ENCODE measurements at places on chromosomes 13 and 19.

- DNase-seq: peak; percentile 47
These were observed 1.4 kb downstream of the BRD4 start for GRCh38 chr19:15330801-15331418.

- DNase-seq: no peak
These were observed 232.1 kb downstream of the TDRD3 start for GRCh38 chr13:60629158-60629557.

DNA sequence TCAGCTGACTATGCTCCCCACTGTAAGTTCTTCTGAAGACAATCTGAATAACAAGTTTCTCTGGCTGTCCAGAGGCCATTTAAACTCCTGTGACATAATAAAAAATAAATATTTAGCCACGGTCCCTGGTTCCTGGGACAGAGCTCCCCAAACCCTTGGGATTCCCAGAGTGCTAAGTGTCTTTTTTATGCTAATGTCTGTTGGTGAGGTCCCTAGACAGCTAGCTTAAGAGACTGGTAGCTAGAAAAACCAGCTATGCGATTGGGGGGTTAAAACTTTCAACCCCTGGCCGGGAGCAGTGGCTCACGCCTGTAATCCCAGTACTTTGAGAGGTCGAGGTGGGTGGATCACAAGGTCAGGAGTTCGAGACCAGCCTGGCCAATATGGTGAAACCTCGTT is 5.9 kb downstream of the EPSTI1 start:
- no peak for DNase-seq

- DNase-seq: no peak
These were observed 125.9 kb upstream of the USP29 start for GRCh38 chr19:56993851-56994250.

DNA sequence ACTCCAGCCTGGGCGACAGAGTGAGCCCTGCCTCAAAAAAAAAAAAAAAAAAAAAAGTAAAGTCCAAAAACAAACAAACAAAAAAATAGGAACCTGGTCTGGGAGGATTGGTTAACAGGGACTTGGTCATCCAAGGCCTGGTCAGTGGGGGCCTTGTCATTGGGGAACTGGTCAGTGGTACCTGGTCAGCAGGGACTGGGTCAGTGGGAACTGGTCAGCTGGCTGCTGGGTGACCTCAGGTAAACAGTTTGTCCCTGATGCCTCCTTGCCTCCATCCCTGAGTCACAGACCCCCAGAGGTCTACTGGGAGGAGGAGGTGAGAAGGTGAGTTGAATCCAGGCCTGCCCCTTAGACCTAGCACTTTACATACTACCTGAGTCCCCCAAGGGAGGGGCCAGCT is 5.7 kb upstream of the ZNF14 start:
- DNase-seq: no peak

DNA sequence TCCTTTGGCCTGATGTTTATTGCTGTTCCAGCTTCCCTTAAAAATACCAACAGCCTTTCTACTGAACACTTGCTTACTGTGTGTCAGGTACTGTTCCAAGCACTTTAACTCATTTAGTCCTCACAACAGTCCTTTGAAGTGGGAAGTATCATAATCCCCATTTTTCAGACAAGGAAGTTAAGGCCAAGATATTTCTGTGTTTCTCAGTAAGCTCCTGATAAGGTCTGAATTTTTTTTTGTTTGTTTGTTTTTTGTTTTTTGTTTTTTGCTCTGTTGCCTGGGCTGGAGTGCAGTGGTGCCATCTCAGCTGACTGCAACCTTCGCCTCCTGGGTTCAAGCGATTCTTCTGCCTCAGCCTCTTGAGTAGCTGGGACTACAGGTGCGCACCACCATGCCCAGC is 7.5 kb downstream of the SNRPA start:
- no peak for DNase-seq

DNA sequence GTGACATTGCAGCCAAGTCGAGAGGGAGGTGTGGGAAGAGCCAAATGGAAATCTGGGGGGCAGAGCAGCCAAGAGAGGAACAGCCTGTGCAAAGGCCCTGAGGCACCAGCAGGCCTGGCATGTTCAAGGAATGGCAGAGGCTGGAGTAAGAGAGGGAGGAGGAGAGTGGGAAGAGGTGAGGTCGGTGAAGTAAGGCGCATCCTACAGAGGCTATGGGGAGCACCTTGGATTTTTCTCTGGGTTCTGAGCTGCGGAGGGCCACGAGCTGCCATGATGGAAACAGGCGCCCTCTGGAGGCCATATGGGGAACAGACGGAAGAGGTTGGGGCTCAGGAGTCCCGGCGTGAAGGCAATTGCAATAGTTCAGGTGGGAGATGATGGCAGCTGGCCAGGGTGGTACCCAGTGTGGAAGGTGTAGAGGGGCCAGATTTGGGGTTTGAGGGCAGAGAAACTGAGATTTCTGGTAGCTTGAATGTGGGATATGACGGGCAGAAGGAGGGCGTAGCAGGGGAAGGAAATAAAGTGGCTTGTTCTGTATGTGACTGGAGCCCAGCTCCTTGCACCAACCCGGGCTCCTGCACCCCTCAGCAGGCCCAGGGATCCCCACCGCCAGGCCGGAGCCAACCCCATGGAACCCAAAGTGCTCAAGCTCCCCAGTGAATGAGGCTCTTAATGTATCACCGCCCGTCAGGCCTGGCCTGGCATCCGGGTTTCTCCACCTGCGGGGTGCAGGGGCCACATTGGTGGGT is 20.5 kb upstream of the STRN4 start:
- DNase-seq: peak; percentile 71

DNA sequence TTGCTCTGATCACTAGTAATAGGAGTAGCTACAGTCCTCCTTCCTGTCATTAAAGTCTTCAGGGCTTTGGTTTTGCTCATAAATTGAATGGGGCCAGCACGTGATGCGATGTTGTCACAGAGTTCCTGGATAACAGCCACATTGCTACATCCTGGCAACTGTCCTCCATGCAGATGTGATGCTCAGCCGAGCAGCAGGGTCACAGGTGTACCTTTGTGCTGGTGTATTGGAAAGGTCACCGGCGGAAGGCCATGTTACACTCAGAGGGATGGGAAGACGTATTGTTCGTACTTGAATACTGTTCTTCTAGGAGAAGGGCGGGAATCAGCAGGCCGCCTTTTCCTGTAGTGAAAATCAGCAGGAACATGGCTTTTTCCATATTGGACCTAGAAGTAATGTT is 713.8 kb upstream of the GPC6 start:
- no peak for DNase-seq

DNA sequence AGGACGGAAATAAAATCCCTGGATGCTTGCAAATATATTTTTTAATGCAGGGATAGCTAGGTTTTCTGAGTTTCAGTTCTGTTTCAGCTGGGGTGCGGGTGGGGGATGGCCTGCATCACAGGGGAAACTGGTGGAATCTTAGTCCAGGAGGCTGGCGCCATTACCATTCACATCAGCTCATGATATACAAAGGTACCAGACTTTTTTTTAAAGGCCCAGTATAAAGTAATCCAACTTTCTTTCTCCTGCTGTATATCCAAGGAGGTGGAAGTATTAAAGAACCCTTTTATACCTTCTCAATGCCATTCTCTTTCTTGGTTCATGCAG is 343.8 kb downstream of the KCNRG start:
- DNase-seq: no peak

GRCh38 chr19:5990289-5990797 is 12.4 kb upstream of the RANBP3 start:
- DNase-seq: no peak

DNA sequence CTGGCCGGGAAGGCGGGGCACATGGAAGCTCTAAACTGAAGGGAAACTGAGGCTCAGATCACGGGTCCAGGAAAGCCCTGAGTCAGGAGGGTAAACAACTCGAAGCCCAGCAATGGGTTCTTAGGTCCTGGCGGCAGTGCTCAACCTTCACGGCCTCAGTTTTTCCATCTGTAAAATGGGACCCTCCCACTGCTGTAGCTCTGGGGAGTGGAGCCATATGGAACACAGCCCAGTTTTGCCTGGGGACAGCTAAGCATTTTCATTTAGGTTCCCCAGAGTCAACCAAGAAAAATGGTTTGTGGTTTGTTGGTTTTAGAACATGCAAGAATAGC is 30.4 kb downstream of the CEBPG start:
- no peak for DNase-seq

DNA sequence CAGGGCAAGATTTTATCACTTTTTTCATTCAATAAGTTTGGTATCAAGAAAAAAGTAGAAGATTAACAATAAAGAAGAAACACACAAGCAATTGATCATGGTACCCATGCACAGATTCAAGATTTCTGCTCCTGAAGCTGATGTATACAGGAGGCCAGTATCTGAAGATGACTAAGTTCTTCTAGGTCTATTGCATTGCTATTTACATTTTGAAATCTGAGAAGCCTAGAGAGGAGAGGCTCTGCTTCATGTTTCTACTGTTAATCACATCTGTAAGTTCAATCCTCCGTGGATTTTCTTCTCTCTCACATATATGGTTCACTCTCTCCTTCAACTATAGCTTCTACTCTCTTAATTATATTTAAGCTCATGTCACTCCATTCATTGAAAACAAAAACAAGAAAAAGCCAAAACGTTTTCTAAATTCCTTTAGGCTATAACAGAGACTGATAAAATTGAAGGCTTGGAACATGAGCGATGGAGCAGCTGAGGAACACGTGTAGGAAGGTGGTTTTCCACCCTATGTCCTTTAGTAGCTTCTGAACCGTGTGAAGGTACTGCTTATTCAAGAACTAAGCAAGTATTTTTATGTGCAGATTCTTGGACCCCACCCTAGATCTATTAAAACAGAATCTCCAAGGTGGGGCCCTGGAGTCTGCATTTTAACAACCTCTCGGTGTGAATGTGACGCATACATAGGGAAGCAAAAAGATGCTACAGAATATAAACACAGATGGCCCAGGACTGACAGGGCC is 198.2 kb downstream of the EFNB2 start:
- no peak for DNase-seq

GRCh38 chr13:112603641-112604225 is 15.8 kb upstream of the TUBGCP3 start:
- no peak for DNase-seq

Measured in CD4-positive, alpha-beta T cell treated with Interleukin-12 subunit alpha and Interleukin-12 subunit beta, for 1 hour (primary cell).